Bronchial epithelial cell (primary cell): ENCODE measurements at places on chromosomes 3 and 15. TPM values are rescaled to one million over a fixed set of nuclear protein-coding genes. Genes with fewer than 3 reads are reported as not detected.

Gene CAMKV
- total RNA-seq, result 0.13 and 0.26 TPM in 2 replicates

Gene PTPN23
- total RNA-seq, result 12.6 and 12.7 TPM in 2 replicates

Gene GOLGA6L10
- 0.79 and 3.3 TPM in 2 replicates for total RNA-seq

Gene PEX11A
- 5.8 and 10.0 TPM in 2 replicates for total RNA-seq

GRCh38 chr3:123365450-123366143 is 83.3 kb downstream of the ADCY5 start:
- peak; percentile 59 for DNase-seq

Gene TMEM39A
- 43.7 and 51.3 TPM in 2 replicates for total RNA-seq

GRCh38 chr3:101229681-101230080 is 90.7 kb downstream of the IMPG2 start:
- no peak for DNase-seq

GRCh38 chr3:87488765-87489164 is 212.4 kb upstream of the POU1F1 start:
- no peak for DNase-seq

DNA sequence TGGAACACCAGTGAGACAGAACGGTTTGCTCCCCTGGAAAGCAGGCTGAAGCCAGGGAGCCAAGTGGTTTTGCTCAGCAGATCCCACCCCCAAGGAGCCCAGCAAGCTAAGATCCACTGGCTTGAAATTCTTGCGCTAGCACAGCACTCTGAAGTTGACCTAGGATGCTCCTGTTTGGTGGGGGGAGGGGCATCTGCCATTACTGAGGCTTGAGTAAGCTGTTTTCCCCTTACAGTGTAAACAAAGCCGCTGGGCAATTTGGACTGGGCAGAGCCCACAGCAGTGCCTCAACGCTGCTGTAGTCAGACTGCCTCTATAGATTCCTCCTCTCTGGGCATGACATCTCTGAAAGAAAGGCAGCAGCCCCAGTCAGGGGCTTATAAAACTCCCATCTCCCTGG is 241.4 kb downstream of the GABRB3 start:
- DNase-seq, result no peak

GRCh38 chr3:119944091-119944490 is 150.2 kb downstream of the GSK3B start:
- DNase-seq, result no peak
